ENCODE measurements at places on chromosomes 13 and 19.

DNA sequence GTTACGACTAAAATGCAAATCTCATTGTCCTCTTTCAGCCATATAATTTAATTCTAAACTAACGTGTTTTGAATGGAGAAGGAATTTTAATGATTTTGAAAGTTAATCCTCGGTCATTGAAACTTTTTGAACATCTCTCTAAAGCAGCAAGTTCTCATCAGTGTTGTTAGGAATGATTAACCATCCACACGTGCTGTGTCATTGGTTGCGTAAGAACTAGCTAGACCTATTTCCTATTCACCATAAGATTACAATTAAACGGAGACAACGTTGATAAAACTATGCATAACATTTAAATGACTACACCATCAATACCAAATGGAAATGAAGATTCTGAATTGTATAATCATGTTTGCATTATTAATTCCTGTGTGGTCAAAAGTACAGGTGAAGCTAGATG lies 155.6 kb upstream of the IRS2 start:
- no peak for ATAC-seq

GRCh38 chr19:47310819-47311218 lies 1.2 kb downstream of the C5AR1 start:
- ATAC-seq = no peak

GRCh38 chr13:52845766-52846566 lies 2.5 kb downstream of the PCDH8 start:
- ATAC-seq = no peak

- no peak for ATAC-seq
Observed at GRCh38 chr13:102724923-102725322, 30.1 kb upstream of the METTL21C start.

DNA sequence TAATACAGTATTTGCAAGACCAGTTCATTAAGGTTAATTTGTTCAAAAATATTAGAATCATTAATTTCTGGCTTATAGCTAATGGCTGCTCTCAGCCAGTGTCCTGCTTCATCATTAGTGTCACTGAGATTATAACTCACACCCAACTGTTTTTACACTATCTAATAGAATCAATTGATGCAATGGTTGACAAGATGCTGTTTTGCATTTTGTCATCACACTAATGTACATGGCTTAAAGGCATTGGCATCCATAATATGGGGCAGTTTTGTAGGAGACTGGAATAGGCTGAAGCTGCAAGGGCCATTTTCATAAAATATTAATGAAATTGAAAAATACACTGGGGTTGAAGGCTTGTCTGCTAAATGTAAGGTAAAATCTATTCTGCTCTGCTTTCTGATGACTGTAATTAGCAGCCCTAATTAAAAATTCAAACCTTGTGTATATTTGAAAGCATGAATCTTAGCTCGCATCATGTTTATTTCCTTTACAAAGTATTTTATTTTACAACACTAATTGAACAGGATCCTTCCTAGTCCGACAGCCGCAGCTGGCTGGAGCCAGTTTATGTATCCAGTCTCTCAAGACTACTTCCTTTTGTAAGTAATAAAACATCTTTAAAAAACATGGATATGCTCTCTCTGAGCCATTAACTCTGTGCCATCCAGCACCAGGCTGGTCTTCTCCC lies 296.7 kb downstream of the POU4F1 start:
- ATAC-seq = no peak

- ATAC-seq = no peak
Observed at GRCh38 chr13:70723732-70724131, 615.5 kb upstream of the KLHL1 start.
